ENCODE measurements at places on chromosomes 12 and 14.

GRCh38 chr14:89013698-89014568 is 189.5 kb downstream of the TTC8 start:
- no peak for DNase-seq

GRCh38 chr14:74591899-74592298 is 20.1 kb downstream of the LTBP2 start:
- no peak for DNase-seq

- DNase-seq: no peak
Observed at GRCh38 chr14:79011920-79012204, 841.7 kb downstream of the NRXN3 start.

DNA sequence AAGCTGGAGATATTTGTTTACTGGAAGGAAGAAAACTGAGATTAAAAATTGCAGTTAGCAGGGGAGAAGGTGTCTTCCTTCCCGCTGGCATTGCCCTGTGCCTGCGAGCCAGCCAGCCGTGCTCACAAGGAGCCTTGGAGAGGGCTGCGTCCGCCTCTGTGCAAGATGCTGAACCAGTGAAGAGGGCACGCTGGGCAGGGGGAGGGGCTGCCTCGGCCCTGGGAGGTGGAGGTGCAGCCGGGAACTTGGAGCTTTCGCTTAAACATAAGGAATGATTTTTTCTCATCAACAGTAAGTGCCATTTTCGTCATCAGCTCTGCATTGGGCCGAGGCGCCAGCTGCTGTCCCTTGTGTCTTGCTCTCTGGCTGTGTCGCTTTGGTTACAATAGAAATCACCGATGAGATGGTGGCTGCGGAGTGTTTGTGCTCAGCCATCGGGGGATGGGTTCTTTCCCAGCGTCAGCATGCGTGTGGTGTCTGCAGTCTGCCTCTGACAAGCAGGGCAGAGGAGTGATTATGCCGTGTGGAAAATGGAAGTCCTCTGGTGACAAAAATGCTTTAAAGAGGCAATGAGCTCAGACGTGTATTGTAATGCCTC is 97.3 kb downstream of the ESR2 start:
- DNase-seq: peak; percentile 38

DNA sequence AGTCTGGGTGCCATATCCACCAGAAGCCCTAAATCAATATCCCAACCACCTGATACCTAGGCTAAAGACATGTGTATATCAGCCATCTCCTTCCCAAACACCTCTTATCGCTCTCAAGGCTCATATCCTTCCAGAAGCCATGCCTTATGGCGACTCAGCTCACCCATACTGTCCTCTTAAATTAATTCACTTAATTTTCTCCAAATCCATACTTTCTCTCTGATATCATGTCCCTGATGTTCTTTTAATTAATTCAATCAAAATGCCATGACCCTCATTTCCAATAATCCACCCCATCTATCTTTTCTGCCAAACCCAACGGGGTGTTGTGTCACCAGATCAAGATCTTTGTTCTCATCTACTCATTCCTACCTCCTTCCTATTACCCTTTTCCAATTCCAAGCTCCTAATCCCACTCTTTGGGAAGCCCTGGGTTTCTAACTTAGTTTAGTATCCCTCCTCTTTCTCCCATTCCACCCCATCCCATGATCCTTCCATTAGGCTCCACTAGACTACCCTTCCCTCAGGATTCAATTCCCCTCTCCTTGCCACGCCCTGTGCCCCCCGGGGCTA is 723 bp downstream of the ATF7 start:
- DNase-seq: no peak

DNA sequence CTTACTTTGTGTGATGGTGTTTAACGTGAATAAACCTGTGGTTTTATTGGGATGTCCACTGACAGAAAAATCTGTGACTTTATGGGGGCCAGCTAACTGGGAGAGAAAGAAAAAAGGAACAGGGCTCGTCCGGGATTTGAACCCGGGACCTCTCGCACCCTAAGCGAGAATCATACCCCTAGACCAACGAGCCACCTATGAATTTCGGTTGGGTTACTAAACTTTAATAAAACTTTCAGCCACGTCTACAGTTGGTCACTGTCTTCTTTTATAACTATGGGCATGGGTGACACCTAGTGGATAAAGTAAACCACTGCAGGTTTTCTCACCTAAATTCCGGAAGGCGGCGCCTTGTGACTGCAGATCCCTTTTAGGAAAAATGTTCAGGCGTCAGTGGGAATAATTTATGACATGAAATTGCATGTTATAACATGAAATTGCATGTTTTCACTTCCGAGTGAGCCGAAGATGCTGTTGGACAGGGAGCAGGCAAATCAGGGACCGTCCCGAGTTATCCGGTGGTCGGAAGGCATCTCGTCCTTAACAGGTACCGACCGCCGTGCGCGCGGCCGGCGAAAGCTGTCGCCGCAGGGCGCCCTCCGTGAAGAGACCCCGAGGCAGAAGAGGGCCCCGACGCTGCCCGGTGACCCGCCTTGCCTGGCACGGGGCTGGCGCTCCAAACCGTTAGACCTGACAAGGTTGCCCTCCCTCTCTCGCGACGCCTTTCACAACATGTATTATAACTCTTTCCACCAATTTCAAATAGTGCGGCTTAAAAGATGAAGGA is 18.2 kb upstream of the RNASE12 start:
- peak; percentile 76 for DNase-seq

GRCh38 chr14:72444701-72445100 is 449.2 kb downstream of the DPF3 start:
- no peak for DNase-seq

- DNase-seq: no peak
Observed at GRCh38 chr12:45415393-45415817, 199.5 kb downstream of the ANO6 start.

GRCh38 chr12:6226002-6226678 is 25.9 kb downstream of the CD9 start:
- DNase-seq: no peak

GRCh38 chr12:49864798-49865090 is 21.8 kb upstream of the BCDIN3D start:
- no peak for DNase-seq

Data from endothelial cell (in vitro differentiated cells).